ENCODE measurements at places on chromosomes 6 and 20.

GRCh38 chr20:56736285-56736857 is 107.3 kb downstream of the TFAP2C start:
- DNase-seq: no peak

- no peak for DNase-seq
Measured at GRCh38 chr6:73233048-73233447, 7.8 kb upstream of the KHDC1L start.

GRCh38 chr6:165049362-165049761 is 260.0 kb downstream of the C6orf118 start:
- DNase-seq: no peak

GRCh38 chr6:123747515-123747914 is 56.1 kb upstream of the NKAIN2 start:
- DNase-seq: no peak

- no peak for DNase-seq
Measured at GRCh38 chr6:65566117-65566516, 140.9 kb downstream of the EYS start.

DNA sequence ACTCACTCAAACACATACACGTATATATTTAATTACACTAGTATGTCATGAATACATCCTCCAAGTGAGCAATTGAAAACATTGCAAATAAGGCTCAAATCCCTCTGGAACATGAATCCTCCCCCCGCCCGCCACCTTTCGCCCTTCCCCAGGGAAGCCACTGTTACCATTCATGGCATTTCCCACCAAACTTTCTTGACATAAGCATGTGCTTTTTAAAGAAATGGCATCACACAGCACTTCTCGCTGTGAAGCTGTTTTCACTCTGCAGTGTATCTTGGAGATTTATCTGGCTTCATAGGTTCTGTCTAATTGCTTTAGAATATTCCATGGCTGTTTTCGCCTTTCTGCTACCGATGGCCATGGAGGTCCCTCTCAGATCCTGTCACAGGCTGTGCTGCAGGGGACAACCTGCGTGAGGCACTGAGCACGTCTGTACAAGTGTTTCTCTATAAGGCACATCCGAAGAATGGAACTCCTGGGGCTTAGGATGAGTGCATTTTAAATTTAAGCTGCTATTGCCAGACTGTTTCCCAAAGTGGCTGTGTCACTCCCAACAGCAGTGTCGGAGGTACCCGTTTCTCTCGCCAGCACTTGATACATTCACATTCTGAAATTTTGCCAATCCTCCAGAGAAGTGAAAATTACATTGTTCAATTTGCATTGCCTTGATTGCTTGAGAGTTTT is 22.2 kb upstream of the PHACTR3 start:
- DNase-seq: no peak

- no peak for DNase-seq
Measured at GRCh38 chr6:113596387-113597230, 260.5 kb upstream of the MARCKS start.

- DNase-seq: peak; percentile 77
Measured at GRCh38 chr20:44601801-44602204, 19.4 kb downstream of the PKIG start.

DNA sequence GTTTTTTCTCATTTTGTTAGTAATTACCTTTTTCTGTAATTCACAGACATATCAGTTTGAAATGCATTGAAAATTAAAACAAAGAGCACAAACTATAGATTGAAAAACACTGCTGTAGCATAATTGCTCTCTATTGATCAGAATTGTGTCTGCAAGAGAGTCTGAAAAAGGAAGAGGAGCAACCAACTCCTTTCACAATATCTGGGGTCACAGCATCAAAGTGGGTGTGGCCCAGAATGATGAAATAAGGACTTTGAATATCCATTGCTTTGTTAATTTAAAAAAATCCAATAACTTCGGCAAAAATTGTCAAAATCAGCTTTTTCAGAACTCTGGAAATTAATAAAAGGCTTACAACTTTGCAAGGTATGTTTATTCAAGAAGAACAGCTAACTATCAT is 99.2 kb downstream of the MYLK4 start:
- no peak for DNase-seq

DNA sequence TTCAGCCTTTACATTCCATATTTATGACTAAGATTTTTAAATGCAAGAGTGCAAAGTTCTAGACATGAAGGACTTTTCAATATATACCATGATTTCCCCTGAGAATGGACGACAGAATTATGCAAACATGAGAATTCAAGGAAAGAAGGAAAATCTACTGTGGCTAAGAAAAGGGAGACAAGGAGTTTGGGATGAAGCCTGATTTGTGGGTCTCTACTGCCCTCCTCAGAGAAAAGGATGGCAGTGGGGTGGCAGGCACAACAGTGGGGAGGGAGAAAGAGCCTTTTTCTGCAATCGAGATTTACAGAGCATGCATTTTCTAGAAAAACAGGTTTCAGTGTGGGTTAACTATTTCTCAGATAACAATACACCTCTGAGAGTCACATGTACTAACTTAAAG is 466.9 kb upstream of the NRSN1 start:
- DNase-seq: no peak

- no peak for DNase-seq
Measured at GRCh38 chr6:41200901-41201763, at the start of gene TREML2. TSS of gene TREML2 (minus strand) at chr6:41201149. CDS start at chr6:41201008, 141 bp downstream.

DNA sequence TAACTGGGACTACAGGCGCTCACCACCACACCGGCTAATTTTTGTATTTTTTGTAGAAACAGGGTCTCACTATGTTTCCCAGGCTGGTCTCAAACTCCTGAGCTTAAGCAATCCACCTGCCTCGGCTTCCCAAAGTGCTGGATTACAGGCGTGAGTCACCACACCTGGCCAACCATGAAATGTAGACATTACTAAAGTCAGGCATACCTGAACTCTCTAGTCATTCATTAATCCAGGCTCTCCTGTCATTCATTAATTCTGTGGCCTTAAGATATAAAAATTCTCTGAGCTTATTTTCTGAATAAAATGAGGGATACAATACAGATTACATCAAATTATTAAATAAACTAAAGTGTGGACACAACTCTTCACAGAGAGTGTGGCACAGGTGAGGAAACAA is 159.7 kb downstream of the GMDS start:
- no peak for DNase-seq

GRCh38 chr6:168724669-168725570 is 283.9 kb downstream of the SMOC2 start:
- DNase-seq: no peak

- DNase-seq: no peak
Measured at GRCh38 chr20:19231359-19232035, 19.1 kb downstream of the SLC24A3 start.

- no peak for DNase-seq
Measured at GRCh38 chr20:59789686-59790085, 143.8 kb downstream of the SYCP2 start.

DNA sequence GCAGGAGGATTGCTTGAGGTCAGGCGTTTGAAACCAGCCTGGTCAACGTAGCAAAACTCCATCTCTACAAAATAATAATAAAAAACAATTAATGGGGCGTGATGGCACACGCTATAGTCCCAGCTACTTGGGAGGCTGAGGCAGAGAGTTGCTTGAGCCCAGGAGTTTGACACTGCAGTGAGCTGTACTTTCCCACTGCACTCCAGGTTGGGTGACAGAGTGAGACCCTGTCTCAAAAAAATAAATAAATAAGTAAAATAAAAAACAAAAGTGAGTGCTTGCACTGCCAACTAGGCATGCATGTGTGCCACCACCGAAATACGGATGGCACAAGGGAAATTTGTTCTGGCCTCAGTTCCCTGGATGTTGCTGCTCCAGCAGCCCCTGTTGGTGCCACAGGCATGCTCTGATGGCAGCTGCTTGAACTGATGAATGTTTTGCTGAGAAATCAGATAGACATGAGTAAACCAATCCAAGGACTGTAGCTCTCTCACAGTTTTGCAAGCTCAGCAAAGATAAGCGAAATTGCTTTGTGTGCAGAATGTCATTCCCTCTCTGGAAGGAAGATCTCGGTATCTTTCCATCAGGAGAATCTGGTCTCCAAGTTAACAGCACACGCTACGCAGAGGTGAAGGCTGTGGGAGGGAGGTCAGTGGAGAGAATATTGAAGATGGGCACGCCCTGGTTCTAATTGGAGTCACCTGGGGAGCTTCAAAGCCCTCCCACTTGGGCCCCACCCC is 188.0 kb upstream of the SLC24A3 start:
- DNase-seq: no peak

- no peak for DNase-seq
Measured at GRCh38 chr6:13044390-13044789, 283.9 kb downstream of the TBC1D7 start.

DNA sequence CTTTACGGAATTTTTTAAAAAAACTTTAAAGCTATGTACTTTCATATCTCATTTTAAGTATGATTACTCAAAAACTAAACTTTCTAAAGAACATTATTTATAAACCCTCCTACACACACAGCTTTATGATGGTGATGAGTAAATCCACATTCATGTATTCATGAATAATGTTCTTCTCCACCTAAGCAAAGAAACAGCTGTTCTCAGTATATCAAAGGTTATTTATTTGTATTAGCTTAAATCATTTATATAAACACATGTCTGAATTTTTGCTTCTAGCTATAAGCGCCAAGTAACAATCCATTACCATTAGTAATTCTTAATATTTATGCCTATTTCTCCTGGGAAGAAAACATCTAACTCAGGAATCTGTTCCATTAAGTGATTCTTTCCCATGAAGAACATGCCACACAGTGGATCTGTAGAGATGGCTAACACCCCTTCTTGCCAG is 63.3 kb downstream of the SMLR1 start:
- DNase-seq: no peak

GRCh38 chr6:108170332-108171290 is 4.8 kb downstream of the NR2E1 start:
- no peak for DNase-seq

GRCh38 chr6:73965539-73966029 is 269.6 kb downstream of the CD109 start:
- DNase-seq: no peak

DNA sequence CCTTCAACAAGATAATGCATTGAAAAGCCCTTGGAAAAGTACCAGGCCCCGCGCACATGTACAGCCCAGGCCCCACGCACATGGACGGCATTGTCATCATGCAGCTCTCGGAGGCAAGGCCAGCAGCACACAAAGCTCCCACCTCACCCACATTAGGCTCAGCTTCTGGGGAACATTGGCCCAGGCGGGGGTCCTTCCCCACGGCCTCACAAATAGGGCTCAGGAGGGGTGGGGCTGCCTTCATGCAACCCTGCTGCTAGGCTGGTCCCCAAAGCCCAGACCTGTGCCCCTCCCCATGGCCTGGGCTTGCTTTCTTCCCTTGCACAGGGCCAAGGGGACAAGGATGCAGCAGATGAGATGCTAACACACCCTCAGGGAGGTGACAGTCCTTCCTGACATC is 26.7 kb downstream of the NPEPL1 start:
- DNase-seq: no peak

DNA sequence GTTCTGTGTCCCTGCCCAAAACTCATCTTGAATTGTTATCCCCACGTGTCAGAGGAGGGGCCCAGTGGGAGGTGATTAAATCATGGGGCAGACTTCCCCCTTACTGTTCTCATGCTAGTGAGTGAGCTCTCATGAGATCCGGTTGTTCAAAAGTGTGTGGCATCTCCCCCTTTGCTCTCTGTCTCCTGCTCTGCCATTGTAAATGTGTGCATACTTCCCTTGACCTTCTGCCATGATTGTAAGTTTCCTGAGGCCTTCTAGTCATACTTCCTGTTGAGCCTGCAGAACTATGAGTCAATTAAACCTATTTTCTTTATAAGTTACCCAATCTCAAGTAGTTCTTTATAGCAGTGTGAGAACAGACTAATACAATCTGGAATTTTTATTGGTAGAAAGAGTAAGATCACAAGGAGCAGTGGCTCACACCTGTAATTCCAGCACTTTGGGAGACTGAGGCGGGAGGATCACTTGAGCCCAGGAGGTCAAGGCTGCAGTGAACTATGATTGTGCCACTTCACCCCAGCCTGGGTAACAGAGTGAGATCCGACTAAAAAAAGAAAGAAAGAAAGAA is 47.1 kb upstream of the SLC22A16 start:
- no peak for DNase-seq

- no peak for DNase-seq
Measured at GRCh38 chr20:9093218-9093957, 24.5 kb downstream of the PLCB4 start.

DNA sequence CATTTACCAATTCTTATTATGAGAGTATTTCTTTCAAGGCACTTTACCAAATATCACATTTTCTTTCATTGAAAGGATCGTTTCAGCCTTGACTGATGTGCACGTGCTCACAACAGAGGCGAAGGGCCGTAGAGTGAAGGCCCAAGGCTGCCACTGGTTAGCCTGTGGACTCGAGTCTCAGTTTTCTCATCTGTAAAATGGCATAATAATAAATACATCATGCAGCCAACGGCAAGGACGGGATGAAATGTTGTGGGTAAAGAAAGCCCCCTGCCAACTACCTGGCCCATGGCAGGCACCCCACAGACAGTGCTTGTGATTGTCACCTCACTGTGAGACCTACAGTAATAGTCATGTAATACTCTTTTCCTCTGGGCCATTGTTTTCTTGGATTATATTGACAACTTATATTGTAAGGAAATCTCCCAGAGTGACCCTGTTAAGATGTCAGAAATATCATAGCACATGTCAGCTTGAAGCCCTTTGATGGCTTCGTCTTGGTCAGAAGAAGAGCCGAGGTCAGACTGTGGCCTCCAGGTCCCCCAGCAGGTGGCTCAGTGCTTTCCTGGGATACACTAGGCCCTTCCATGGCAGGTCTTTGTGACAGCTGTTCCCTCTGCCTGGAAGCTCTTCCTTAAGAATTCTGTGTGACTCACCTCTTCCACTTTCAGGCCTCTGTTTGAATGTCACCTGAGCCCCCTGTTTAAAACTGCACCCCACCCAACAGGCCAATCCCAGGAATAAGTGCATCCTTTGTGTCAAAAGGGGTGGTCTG is 36.3 kb downstream of the FAM50B start:
- DNase-seq: no peak

- peak; percentile 11 for DNase-seq
Measured at GRCh38 chr6:24766680-24767462, 7.9 kb upstream of the GMNN start.

DNA sequence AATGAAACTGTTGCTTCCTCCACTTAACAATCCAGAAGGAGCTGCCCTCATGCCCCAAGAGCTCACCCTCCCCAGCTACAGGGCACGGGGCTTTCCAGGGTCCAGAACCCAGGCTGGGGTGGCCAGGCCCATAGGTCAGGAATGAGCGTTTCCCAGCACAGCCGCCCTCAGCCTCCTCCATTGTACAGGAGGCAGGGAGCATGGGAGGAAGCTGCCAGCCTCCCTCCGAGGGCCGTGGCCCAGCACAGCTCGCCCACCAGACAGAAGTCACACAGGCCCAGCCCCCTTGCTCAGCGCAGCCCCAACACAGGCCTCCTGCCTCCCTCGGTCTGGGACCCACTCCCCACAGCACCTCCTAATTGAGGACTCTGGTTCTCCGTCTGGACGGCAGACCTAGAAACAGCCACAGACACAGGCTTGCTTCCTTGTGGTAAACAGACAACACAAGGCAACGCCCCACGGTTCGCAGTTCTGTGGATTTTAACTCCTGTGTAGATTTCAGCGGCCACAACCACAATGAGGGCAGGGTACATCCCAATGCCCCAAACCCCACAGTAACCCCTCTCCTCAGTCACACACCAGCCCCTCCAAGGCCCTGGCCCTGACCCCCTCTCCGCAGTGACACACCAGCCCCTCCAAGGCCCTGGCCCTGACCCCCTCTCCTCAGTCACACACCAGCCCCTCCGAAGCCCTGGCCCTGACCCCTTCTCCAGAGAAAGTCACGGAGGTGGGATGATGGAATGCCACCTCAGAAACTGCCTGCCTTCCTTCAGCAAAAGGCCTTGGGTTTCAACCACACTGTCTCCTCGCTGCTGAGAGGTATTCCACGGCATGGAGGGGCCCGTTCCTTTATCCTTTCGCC is 173.5 kb downstream of the DLL1 start:
- DNase-seq: no peak
